ENCODE measurements at places on chromosomes 4 and X. TPM values are rescaled to one million over a fixed set of nuclear protein-coding genes. Genes with fewer than 3 reads are reported as not detected.

Gene SLC26A1
- total RNA-seq, result 0.33 TPM

Gene DIPK2B
- not detected for total RNA-seq

Gene ANXA5
- total RNA-seq, result 481 TPM

Gene DUX4
- not detected for total RNA-seq

Gene NUDT10
- total RNA-seq, result 1.8 TPM

Gene STK32B
- total RNA-seq, result 0.50 TPM

Gene EDNRA
- total RNA-seq, result 0.77 TPM

All from fibroblast of lung (primary cell).